ENCODE measurements at places on chromosomes 5 and 9.

- no peak for DNase-seq
These were observed 111.8 kb downstream of the MARCHF3 start for GRCh38 chr5:126918615-126918957.

GRCh38 chr5:1505506-1506241 lies 18.1 kb downstream of the LPCAT1 start:
- DNase-seq: no peak

GRCh38 chr5:84718377-84718776 lies 333.7 kb upstream of the EDIL3 start:
- DNase-seq: no peak

GRCh38 chr5:138706655-138707480 lies 46.4 kb upstream of the CTNNA1 start:
- no peak for DNase-seq

DNA sequence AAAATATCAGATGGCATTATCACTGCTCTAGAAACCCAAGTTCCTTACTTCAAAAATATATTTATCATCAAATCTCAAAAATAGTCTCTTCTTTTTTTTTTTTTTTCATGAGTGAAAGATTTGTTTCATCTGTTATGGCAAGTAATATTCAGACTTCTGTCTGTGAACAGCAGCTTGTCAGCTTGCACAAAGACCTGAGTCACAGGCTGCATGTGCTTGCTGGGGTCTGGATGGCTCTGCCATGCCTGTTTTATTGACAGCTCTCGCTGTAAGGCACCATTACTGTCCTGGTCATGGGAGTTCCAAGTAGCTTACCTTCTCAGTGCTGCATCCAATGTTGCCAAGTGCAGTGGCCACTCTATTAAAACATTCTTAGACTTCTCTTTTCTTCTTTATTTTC lies 456.4 kb downstream of the GADD45G start:
- no peak for DNase-seq

DNA sequence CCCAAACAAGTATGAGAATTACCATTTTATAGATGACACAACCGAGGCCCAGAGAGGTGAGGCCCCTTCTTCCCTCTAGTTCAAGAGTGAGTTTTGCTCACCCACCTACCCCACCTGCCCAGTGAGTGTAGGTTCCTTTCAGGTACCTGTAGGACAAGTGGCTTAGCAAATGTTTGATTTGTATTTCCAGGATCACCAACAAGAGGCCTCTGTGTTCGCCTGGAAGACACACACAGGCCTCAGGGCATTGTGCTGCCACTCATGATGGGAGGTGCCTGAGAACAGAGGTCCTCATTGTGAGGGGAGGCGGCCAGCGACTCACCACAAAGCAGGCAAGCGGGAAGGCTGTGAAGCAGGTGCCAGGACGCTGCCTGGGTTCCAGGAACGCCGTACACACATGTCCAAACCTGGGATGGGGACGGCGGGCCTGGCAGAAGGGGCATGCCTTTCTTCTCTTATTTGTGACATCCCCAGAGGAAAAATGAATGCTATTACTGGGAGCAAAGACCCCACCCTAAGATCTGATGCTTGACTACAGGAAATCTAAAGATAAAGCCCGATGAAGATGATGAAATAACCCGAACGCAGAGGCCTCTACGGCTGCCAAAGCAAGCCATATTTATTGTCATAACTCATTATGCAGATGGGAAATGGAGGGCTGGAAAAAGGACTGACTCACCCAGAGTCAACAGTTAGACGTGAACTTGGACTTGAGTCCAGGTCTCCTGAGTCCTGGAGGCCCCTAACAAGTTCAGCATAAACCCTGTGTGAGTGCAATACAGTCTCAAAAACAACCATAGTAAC lies 60.2 kb upstream of the SLC25A51 start:
- no peak for DNase-seq

GRCh38 chr9:15423231-15423985 lies 732 bp downstream of the SNAPC3 start:
- DNase-seq: no peak

DNA sequence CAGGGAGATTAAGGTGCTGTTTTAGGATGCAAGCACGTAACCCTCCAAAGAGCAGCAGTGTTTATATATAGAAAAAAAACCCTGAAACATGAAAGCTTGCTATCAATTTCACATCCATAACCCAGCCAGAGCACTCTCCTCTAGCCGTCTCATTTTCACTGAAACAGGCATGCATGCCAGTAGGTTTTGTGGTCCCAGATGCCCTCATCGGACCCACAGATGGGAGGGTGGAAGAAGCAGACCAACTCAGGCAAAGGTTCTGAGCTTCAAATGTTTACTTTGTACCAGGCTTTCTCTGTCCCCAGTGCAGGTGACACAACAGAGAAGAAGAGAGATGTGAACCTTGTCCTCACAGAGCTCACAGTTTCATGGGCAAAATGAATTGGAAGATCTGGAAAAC lies 127.4 kb upstream of the ATP10B start:
- DNase-seq: no peak

All from HEK293T (cell line).